ENCODE measurements at places on chromosomes 12 and 14.
A peak's percentile ranks its signal among the peaks of the same experiment; 100 is the strongest.

GRCh38 chr12:120216742-120217605 is 16.1 kb upstream of the RPLP0 start:
- no peak for DNase-seq

- DNase-seq, result peak; percentile 98
These were observed 52.2 kb downstream of the ATF7IP start for GRCh38 chr12:14417715-14418114.

- DNase-seq, result no peak
These were observed 219.2 kb downstream of the FSCB start for GRCh38 chr14:44287858-44288257.

- no peak for DNase-seq
These were observed 260.6 kb downstream of the BCL11B start for GRCh38 chr14:99011385-99011784.

GRCh38 chr12:131432532-131433260 is 278.2 kb upstream of the SFSWAP start:
- DNase-seq, result no peak

GRCh38 chr14:50520947-50521815 is 11.2 kb downstream of the MAP4K5 start:
- DNase-seq, result peak; percentile 88

DNA sequence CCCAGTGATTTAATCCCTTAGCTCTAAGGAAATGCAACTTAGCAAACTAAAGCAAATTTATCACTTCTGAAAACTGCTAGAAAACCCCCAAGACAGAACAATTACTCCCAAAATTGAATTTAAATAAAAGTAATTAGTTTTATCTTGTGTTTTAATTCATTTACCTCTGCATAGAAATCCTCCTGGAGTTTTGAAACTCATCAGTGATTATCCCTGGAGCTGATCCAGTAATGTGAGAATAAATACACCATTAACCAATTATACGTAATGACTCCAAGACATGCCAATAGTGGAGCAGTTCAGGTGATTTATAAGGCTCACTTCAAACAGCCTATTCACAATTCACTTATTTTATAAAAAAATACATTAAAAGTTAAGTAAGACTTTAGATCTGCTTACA is 855.3 kb upstream of the FLRT2 start:
- no peak for DNase-seq

- DNase-seq, result no peak
These were observed 1.3 kb upstream of the KRT8 start for GRCh38 chr12:52906191-52906601.

- DNase-seq, result peak; percentile 56
These were observed 85.5 kb downstream of the PRICKLE1 start for GRCh38 chr12:42504049-42504448.
